Activated CD4-positive, alpha-beta T cell treated with anti-CD3 and anti-CD28 coated beads, Interleukin-10, Interleukin-2, amounts not matched to agents 100 ng/mL and 50 ng/mL, durations not matched to agents 16 hours and 8 hours (primary cell): ENCODE measurements at places on chromosomes 12 and 14.

DNA sequence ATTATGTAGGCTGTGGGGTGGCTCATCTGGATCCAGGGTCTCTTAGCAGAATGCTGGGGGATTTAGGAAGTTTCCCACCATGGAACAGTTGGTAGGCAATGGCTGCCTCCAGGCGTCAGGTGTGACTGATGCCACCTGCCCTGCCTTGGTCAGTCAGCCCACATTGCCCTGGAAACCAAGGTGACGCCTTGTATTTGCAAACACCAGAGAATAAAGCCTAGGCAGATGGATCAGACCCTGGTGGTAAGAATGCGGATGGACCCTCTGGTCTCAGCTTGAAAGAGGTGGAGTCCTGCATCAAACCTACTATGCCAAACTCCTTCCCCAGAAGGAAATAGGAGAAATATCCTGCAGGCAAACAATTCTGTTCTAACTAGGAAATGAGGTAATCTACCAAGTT, 38.2 kb downstream of the NCKAP5L start:
- DNase-seq, result no peak

- DNase-seq, result no peak
Observed at GRCh38 chr12:93111773-93112172, 182.7 kb upstream of the EEA1 start.

GRCh38 chr12:115147916-115148315, 463.9 kb upstream of the TBX3 start:
- DNase-seq, result no peak

- peak; percentile 52 for DNase-seq
Observed at GRCh38 chr14:66495218-66496098, 9.3 kb downstream of the CCDC196 start.

GRCh38 chr12:104844123-104844522, 114.0 kb downstream of the SLC41A2 start:
- DNase-seq, result no peak

DNA sequence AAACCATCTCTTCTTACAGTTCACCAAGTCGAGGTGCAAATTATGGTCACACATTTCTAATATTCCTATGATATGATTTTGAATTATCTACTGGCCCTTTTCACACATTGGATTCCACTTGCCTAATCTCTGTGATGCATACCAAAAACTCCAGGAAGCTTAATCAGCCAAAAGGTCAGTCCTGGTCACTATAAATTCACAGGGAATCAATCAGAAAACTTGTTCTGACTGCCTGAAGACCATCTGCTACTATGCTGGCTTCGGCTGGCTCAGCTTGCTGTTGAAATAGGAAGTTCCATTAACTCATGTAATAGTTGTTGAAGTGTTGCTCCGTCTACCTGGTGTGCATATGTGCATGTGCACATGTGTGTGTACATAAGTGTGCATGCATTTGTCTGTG, 142.8 kb upstream of the FLRT2 start:
- no peak for DNase-seq

GRCh38 chr14:37343307-37344094, 145.8 kb downstream of the MIPOL1 start:
- DNase-seq, result no peak

DNA sequence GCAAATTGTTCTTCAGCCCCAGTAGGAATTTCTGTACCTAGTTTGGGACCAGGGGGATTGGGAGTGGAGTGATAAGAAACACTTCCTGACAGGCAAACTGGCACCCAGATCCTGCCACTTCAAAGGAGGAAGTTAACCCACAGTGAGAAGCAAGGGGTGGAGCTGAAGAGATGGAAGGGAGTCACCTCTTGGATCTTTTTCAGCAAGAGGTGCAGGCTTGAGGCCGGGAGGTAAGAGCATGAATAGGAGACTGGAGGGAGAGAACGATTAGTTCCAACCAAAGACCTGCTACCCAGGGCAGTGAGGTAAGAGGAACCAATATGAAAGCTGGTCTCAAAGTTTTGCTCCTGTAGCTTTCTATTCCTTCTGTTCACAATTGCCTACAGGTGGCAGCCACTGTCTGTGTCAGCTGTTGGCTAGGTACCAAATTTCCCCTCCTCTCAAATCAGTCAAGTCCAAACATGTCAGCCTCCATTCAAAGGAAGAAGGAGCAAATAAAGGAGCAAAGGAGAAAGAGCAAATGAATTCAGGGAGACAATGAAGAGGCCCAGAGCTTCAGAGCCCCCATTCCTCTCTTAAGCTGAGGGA, 14.9 kb upstream of the TAC3 start:
- DNase-seq, result no peak

- no peak for DNase-seq
Observed at GRCh38 chr12:71155225-71155624, 2.6 kb downstream of the TSPAN8 start.

GRCh38 chr14:53491884-53492277, 338.8 kb upstream of the DDHD1 start:
- DNase-seq, result no peak

- no peak for DNase-seq
Observed at GRCh38 chr14:100806386-100806785, 19.5 kb upstream of the MEG3 start.

- DNase-seq, result no peak
Observed at GRCh38 chr14:43105305-43105704, 1401.8 kb downstream of the FSCB start.

- peak; percentile 13 for DNase-seq
Observed at GRCh38 chr14:35252451-35252868, 39.7 kb upstream of the PSMA6 start.

GRCh38 chr12:89305373-89305772, 46.9 kb downstream of the DUSP6 start:
- DNase-seq, result no peak

DNA sequence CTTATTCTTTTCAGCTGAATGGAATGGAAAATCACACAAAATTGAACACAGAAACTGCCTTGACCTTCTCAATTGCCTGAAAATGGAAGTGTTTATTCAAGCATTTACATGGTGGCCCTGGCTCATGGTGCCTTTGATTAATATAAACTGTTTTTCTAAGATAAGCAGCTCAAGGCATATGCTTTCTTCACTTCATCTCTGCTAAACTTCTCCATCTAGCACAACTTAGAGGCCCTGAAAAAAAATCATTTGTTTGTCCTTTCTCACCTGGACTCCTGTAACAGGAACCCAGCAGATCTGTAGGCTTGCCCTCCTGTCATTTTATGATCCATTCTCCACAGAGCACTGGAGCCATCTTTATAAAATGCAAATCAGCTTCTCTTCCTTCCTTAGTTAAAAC, 117.5 kb upstream of the KRR1 start:
- no peak for DNase-seq

- DNase-seq, result no peak
Observed at GRCh38 chr12:75041472-75041871, 168.2 kb downstream of the KCNC2 start.

GRCh38 chr12:18750085-18750484, 12.2 kb downstream of the CAPZA3 start:
- DNase-seq, result no peak

GRCh38 chr14:89844508-89844907, 110.0 kb downstream of the EFCAB11 start:
- DNase-seq, result no peak

DNA sequence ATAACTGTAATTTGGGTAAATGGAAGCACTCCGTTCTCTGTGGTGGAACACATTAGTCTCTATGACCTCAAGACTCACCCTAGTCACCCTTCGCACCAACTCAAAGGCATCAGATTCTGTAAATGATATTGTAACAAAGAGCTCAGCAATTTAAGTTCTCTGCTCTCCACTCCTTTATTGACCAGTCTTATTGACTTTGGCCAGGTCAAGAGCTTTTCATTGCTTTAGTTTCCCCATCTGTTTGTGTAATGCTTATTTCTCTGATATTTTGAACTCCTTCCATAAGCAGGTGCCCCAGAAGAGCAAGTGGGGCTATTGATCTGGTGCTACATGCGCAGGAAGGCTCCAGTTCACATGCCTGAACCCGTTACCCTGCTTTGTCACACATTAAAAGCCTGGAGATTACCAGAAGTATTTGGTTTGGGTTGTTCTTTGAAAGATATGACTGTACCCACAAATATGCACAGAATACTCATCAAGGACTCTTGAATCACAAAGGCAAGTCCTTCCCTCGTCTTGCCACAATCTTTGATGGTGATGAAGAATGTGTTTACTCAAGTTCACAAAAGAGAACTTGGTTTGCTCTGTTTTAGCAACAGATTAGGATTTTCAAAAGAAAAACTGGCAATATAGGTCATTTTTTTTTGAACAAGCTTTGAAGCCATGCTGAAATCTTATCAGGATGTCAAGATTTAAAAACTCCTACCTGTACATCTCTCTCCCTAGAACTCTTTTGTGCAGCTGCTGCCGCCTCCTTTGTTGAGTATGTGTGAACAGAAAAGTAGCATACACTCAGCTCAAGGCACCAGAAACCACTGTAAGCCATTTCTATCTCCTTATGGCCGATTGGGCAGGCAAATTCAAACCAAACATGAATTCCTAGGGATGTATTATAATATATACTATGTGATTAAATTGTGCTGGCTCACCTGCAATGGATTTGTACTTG, 193.9 kb downstream of the BCAT1 start:
- DNase-seq, result peak; percentile 71

GRCh38 chr12:23464241-23464812, 485.1 kb downstream of the SOX5 start:
- DNase-seq, result no peak

GRCh38 chr14:101064718-101065117, 161.2 kb upstream of the RTL1 start:
- DNase-seq, result no peak

DNA sequence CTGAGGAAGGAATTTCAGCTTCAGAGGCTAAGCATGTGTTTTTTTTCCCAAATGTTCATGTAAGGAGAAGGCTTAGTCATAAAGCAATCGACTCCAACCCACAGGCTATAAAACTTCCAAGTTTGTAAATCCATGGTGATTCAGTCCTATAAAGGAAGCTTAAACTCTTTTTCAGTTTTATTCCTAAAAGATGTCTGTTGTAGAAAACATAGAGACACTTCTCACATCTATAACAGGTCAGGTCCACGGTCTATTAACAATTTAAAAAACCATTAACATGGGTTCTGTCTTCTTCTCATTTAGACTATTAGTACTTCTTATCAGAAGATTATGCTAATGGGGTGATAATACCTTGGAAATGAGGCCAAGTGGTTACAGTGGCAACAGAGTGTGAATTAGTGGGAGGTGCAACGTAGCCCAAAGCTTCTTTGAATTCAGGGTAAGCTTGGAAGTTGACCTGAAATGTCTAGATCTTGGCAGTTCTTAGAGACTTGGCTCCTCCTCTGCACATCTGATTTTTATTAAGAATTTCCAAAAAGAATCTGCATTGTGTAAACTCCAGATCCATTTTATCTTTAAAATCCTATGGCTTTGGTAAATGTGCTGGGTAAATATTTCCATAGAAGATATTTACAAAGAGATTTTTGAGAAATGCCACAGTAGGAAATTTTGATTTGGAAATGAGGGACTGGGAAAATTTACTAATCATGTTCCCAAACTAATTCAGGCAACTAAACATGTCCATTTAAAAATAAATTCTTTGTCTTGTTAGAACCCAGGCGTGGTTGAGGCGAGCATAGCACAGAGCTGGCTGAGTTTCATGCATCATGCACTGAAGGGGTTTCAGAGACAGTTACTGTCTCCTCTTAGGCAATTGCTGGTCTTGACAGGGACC, 86.4 kb downstream of the EML1 start:
- no peak for DNase-seq

DNA sequence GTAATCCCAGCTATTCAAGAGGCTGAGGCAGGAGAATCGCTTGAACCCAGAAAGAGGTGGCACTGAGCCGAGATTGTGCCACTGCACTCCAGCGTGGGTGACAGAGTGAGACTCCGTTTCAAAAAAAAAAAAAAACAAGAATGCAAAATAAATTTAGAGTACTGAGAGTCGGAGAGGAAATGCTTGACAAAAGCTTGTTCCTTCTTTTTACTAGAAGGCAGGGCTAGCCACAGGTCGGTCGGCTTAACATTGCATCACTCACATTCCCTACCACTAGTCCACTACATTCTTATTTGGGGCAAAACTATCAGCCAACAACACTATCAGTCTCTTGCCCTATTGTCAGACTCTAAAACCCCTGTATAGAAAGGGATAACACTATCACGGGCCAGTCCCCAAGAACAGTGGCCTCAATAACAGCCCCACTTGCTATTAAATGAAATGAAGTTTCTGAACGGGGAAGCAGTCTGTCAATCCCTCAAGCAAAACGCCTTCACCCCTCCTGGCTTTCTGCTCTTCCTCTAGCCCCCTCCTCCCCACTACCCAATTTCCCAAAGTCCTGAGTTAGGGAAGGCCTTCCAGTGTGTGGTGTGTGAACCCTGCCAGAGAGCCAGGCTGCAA, 1.0 kb downstream of the RNF41 start:
- DNase-seq, result no peak

DNA sequence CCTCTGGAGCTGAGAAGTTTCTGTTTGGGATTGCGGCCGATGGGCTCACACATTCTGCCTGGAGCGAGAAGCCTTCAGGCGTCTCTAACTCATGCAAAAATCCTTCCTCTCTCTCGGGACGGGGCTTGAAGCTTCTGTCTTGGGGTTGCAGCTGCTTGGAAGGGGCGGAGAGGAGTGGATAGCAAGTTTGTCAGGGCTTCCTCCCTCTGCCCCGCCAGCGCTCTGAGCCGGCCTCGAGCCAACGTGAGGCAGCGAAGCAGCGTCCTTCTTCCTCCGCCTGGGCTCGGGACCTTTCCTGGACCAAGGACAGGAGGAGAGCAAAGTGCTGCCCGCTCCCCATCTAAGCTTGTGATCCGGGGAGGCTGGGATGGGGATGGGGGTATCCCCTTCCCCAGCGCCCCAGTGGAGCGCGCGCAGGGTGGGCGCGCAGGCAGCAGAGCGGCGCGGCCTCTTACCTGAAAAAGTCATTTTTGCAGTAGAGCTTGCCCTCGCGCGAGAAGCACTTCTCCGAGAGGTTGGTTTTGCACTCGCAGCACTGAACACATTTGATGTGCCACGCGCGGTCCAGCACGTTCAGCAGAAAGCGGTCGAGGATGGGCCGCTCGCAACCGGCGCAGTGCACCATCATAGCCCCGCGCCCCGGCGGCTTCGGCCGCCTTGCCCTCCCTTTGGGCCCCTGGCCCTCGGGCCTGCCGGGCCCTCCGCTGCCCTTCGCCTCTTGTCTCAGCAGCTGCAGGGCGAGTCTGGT, 626 bp downstream of the LHX5 start:
- no peak for DNase-seq

DNA sequence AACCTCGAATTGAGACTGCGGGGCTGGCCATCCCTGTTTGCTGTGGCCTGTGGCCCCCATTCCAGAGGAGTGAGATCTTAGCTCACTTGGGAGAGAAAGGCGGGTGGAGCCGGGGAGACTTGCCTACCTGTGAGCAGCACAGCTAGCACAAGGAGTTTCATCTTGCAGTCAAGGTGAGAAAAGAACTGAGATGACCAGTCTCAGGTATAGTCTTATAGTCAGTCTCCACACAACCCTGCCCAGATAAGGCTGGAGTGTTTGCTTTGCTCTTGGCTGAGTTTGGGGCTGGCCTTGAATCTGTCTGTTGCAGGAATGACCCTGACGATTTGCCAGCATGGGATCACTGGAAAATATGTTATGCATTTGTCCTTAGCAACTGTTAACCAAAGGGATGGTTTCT, at the start of gene PLA2G1B:
Gene PLA2G1B (minus strand): TSS at position 187 of the 400 bp plus-strand sequence. CDS start 26 bp downstream, at position 161.
- no peak for DNase-seq
